Fibroblast of the aortic adventitia (primary cell): ENCODE measurements at places on chromosomes 11 and 22.

GRCh38 chr11:108278546-108278945 lies 55.7 kb downstream of the ATM start:
- DNase-seq = peak; percentile 14

- no peak for DNase-seq
Observed at GRCh38 chr11:114160894-114161293, 101.4 kb downstream of the ZBTB16 start.

DNA sequence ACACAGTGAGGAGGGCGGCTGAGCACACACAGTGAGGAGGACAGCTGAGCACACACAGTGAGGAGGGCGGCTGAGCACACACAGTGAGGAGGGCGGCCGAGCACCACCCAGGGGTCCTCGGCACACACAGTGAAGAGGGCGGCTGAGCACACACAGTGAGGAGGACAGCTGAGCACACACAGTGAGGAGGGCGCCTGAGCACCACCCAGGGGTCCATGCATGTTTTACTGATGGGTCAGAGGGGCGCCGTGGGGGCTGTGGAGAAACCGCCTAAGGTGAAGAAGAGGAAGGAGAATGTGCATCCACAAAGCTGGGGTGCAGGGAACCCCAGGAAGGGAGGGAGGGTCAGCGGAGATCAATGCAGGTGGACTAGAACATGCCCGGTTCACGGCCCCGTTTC lies 461.8 kb downstream of the BRD1 start:
- DNase-seq = no peak

- DNase-seq = no peak
Observed at GRCh38 chr11:10679644-10680043, 13.9 kb downstream of the IRAG1 start.

- DNase-seq = no peak
Observed at GRCh38 chr11:76455931-76456330, 11.1 kb downstream of the EMSY start.

DNA sequence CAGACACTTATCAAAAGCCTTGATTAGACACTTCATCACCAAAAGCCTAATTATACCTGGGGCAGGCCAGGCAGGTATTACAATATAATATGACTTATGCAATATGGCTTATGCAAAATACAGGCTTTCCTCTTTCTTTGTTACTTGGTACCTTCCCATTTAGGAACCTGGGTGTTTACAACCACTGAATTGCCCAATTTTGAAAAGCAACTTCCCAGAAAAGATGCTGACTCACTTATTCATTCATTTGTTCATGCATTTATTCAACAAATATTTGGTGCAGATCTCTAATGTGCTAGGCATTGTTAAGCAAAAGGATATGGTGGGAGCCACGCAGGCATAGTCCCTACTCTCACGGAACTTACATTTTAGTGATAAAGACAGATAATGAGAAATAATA lies 13.6 kb upstream of the JAML start:
- no peak for DNase-seq

DNA sequence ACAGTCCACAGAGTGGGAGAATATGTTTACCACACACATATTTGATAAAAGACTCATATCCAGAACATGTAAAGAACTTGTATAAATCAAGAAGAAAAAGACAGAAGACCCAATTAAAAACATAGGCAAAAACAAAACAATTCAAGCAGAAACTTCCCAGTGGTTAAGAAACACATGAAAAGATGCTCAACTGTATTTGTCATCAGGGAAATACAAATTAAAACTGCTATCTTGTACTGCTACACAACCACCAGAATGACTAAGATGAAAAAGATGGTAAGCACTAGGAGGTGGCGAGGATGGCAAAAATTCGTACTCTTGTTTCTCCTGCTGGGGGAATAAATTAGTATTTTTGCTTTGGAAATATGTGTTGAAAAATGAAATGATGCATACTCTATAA lies 192.3 kb upstream of the C11orf87 start:
- no peak for DNase-seq

GRCh38 chr11:117872420-117872961 lies 4.0 kb downstream of the FXYD6 start:
- DNase-seq = no peak

DNA sequence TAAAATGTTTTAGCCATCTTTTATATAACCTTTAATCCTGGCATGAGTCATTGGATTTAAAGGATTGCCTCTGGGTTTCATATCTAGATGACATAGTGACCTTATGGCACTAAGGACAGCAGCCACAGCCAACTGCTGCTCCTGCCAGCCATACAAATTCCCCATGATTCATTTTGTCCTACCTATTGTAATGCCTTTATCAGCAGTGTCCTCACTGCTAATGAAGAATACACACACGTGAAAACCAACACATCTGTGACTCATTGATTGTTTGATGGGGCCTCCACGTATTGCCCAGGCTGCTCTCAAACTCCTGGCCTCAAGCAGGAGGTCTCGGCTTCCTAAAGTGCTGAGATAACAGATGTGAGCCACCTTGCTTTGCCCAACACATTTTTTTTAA lies 1.8 kb downstream of the LDHAL6A start:
- peak; percentile 60 for DNase-seq

GRCh38 chr22:20258584-20259326 lies 9.4 kb downstream of the RTN4R start:
- DNase-seq = no peak

DNA sequence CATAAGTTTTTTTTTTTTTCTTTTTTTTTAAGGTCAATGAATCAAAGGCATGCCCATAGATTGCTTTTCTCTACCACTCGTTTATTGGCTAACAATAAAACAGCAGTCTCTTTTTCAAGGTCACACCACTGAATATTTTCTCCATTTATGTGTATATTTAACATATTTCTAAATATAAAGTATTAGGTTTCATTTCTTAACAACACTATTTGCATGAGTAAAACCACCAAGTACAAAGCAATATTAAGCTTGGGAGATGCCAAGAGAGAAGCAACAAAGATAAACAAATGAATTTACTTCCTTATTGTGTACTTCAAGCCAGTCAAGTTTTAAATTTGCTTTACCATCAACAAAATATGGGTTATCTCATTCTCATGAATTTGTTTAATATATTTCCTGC lies 708.9 kb upstream of the CCDC179 start:
- DNase-seq = no peak

DNA sequence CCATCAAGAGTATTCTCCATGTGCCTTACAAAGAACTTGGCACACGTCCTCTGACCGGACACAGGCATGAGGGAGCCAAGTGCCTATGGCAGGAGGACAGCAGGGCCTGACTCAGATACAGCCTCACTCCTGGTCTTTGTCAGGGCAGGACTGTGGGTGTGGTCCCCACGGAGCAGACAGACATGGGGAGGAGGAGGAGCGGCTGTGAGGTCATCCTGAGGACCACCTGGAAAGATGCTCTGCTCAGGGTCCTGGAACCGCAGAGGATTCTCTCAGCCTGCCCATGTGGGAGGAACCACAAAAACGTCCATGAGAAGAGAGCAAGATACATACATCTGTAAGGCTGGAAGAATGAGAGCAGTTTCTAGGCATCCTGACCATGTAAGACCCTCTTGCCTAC lies 576.3 kb downstream of the BRD1 start:
- DNase-seq = no peak

GRCh38 chr11:69000391-69000790 lies 12.7 kb downstream of the MRGPRF start:
- DNase-seq = no peak

- no peak for DNase-seq
Observed at GRCh38 chr11:69868871-69869270, 49.7 kb upstream of the FGF3 start.

GRCh38 chr11:70637949-70638583 lies 239.7 kb downstream of the CTTN start:
- DNase-seq = no peak

DNA sequence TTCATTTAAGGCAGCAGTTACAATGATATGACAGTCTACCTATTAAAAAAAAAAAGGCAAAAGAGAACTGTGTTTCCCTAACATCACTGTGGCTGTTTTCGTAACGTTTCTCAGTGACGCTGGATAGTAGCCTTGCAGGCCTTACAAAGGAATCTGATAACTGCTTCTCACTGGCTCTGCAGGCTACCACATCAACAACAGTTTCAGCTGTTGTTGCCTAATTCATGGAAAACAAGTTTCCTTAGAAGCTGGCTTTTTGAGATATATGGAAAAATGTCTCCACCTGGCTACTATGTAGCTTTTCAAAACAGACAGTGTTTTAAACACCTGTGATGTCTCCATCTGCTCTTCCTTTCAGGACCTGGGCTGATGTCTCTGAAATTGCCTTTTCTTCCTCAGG lies 3.8 kb downstream of the OR51V1 start:
- no peak for DNase-seq

GRCh38 chr22:16965083-16965482 lies 42.9 kb downstream of the GAB4 start:
- DNase-seq = no peak

DNA sequence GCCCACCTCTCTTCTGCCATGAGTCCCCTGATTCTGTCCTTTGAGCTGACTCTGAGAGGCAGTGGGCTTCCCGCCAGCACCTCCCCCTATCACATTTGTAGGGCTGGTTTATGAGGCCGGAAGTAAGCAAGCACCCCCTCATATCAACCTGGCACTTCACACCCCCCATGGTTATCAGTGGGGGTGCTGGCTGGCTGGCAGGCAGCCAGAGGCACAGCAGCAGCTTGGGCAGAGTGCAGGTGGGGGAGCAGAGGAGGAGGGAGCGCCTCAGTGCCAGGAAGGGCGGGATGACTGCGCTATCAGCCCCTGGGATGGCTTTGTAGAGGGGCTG lies 22.9 kb upstream of the CHRM4 start:
- no peak for DNase-seq

DNA sequence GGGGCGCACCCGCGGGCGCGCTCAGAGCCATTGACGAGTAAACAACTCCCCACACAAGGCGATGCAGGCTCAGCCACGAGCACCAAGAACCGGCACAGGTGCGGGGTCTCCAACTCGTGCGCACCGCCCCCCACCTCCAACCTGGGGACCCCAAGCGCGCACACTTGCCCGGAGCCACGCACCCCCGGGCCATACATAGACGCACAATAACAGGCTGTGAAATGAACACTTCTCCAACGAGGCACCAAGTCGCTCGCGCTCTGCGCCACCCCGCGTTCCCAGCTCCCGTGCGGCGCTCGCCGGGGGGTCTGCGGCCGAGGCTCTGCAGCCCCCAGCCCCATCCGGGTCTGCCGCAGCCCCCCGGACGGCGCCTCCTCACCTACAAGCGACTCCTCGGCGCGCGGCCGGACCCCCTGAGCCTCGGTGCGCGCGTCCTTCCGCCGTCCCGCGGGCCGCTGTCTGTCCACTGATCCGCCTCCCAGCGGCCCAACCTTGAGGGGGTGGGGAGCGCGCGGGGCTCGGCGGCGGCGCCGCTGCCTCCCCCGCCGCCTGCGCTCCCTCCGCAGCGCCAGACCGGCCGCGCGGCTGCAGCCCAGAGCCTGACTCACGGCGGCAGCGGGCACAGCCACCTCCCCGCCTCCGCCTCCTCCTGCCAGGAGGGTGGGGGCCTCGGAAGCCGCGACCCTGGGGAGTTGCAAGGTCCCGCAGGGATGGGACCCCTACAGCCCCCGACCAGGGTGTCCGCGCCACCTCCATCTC lies 1.6 kb downstream of the IFITM10 start:
- no peak for DNase-seq

- DNase-seq = no peak
Observed at GRCh38 chr22:26174280-26174679, 5.0 kb downstream of the SEZ6L start.

GRCh38 chr11:86885311-86885710 lies 69.9 kb downstream of the FZD4 start:
- DNase-seq = no peak

GRCh38 chr22:29338398-29338797 lies 22.9 kb upstream of the RASL10A start:
- no peak for DNase-seq

DNA sequence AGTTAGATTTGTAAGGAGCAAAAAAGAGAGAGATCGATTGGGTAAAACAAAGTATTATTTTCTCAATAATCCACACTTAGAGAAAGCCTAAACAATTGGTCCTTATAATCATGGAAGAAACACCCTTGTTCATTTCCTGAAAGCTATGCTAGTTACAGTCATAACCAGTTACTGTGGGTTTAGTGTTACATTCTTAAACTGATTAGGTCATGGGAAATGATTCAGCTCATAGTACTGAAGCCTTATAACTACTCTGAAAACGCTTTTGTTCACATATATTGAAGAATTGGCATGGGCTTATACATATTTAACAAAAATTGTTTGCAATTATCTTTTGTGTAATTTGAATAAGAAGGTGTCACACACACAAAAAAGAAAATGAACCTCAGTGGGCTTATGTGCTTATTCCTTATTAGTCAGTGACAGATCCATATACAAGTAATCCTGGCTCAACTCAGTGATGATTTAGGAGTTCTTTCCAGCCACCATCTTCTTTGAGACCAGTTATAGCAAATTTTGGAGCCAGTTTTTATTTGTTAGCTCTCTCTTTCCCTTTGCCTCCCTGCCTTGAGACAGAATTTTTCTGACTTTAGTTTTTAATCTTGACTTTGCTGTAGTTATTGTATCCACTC lies 198.5 kb upstream of the CTSC start:
- DNase-seq = peak; percentile 92

DNA sequence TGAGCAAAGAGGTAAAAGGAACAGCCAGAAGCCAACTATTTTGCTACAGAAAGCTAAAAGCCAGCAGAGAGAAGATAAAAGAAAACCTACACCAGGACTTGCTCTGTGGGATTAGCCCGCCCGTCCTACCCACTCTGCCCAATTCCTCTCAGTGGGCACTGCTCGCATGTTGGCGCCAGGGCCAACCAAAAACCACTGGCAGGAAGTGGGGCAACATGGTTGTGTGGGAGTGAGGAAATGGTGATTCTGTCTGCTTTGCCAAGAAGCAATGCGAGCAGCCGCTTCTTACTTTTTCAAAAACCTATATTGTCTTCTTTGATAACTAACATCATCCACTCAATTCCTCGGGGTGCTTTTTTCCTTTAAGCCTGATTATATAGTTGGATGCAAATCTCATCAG lies 14.2 kb upstream of the APOA1 start:
- DNase-seq = no peak

- DNase-seq = no peak
Observed at GRCh38 chr11:72764503-72764902, 12.3 kb upstream of the ARAP1 start.

DNA sequence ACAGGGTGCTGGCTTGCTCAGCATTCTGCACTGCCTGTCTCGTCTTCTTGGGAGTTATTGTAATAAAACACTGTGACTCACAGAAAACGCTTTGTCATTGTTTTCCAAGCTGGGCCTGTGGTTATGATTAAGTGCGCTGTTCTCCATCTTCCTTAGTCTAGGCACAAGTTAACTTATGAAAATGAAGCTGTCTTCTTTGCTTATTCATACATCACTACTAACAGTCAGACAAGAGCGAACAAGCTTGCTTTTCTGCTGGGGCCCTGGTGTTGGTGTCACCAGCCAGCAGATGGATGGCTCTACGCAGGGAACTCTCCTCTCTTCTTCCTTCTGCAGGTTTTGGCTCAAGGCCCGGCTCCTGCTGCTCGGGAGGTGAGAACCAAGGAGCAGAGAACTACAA lies 380.1 kb upstream of the SYN3 start:
- peak; percentile 89 for DNase-seq

GRCh38 chr11:128718064-128718463 lies 24.2 kb downstream of the FLI1 start:
- DNase-seq = no peak
